ENCODE measurements at places on chromosomes 5 and 9.

DNA sequence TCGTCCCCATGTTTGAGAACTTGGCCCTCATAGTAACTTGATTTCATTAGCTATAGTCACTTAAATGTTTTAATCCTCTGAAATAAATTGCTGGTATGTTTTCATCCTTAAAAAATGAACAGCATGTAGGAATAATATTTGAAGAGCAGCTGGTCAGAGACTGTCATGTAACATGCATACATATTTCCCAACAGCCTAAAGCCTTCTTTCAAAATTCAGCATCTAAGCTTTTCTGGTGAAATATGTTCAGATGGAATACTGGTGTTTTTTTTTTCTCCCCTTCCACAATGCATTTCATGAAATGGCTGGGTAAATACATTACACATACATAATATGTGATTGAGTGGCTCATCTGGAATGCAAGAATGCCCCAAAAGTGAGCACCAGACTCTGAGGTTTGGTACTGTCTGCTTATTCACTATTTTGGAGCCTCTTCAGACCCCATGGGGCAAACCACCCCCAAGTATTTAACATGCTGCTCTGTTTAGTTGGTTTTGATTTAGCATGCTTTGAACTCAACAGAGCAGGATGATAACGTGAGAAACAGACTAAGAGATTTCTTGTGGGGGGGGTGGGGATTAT is 94.0 kb downstream of the SMARCA2 start:
- DNase-seq = no peak

DNA sequence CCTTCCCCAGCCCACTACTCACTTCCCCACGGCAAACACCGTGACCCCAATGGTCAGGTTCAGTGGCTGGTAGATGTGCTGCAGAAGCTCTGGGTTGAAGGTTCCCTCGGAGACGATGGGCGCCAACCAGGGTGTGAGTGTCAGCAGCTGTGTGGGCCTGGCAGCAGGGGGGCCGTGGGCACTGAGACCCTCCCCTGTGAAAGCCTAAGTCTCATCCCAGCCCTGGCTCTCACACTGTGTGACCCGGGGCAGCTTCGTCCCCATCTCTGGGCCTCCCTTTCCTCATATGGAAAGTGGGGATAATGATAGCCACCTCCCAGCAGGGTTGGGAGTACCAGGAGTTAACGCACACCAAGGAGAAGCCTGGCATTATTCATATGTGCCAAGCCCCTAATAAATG is 8.6 kb downstream of the GBGT1 start:
- DNase-seq = no peak

GRCh38 chr5:168920019-168920810 is 341.0 kb upstream of the PANK3 start:
- no peak for DNase-seq

DNA sequence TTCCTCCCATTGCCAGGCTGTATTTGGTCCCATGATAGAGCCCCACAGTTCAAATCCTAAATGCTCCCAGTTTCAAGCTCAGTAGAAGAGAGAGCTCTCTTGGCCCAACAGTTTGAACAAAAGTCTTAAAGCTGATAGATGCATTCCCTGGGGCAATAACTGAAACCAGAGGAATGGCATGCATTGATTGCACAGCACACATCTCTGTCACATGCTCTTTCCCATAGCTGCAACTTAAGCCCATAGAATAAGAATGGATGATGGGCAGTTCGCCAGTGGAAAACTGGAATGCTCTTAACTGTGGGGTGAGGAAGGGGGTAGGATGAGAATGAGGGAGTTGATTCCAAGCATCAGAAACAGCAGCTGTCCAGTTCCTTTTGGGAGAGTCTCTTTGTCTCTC is 1942.4 kb upstream of the WWC1 start:
- DNase-seq = no peak

- DNase-seq = no peak
Measured at GRCh38 chr9:82488313-82489200, 500.0 kb downstream of the SPATA31D1 start.

DNA sequence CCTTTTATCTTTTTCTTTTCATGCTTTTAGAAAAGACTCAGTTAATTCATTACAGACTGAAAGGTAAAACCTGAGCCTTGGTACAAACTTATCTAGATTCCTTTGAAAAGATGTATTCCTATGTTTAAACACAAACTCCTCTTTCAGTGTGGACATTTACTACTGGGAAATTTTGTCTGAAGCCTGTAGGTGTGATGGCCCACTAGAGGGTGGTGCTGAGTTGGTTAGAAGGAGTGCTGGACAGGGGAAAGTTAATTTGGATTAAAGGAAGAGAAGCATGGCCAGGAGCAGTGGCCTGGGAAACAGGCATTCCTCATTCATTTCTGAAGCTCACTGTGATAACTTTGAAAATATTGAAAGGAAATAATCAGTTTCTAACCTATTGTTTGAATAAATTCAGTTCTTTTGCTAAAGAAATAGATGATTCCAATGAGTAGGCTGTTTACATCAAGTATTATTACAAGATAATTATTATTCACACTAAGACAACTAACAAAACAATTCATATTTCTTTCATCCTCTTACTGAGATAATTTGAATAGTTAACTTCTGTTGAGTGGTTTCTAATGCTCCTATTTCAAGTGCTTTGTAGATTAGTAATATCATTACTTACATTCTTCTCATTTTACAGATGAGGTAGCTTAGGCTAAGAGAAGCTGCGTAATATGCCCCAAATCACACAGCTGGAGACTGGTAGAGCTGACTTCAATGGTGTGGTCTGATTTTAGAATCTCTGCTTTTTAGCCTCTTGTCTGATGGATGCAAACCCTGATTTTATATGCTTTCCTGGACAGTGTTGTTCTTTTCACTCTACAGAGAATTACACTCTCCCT is 150.9 kb downstream of the ADGRV1 start:
- peak; percentile 16 for DNase-seq

DNA sequence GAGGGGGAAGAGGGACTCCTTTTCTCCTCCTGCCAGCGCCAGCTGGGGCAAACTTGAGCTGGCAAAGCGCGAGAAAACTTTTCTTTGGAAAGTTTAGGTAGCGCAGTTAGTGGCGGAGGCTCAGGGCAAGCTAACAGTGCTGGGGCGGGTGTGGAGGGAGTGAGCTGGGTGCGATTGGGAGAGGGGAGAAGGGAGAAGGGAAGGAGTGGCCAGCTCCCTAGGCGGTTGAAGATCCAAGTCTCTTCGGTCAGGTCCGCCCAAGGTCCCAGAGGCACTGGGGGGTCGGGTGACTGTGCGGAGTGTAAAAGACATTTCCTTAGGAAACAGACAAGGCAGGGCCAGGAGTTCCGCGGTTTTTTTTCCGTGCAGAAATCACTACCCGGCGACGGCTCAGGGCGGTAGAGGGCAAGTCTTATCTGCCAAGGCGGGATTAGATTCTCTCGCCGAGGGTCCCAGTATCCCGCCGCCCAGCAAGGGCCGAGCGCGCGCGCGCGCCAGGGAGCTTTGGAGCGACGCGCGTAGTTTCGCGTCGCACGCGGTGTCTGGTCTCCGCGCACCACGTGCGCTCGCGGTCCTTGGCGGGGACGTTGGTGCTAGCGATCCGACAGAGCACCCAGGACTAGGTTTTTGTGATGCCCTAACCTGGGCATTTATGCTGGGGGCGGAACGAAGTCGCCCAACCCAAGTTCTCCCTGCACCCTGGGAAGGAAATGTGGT is 33.6 kb upstream of the NFIB start:
- peak; percentile 20 for DNase-seq

All from DMS 273 treated with DMSO at 0.1 percent for 48 hours (cell line).